ENCODE measurements at places on chromosomes 13 and 19.

GRCh38 chr13:109817591-109818535 lies 31.5 kb upstream of the IRS2 start:
- DNase-seq = no peak

DNA sequence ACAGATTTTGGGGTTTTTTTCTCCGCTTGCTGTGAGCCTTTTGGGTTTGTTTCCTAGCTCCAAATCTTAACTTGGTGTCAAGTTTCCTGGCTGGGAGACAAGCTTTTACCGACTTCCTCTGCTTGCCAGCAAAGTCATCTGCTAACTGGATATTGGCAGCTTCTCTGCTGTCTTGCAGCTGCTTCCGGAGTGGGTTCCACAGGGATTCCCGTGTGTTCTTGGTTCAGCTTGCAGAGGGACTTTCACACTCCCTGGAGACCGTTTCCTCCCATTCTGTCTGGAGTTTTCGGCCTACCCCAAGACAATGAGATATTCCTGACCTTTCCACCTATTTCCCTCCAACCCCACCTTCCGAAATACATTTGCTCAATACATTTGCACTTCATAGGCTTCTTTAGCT lies 2.2 kb upstream of the COLGALT1 start:
- DNase-seq = peak; percentile 98

DNA sequence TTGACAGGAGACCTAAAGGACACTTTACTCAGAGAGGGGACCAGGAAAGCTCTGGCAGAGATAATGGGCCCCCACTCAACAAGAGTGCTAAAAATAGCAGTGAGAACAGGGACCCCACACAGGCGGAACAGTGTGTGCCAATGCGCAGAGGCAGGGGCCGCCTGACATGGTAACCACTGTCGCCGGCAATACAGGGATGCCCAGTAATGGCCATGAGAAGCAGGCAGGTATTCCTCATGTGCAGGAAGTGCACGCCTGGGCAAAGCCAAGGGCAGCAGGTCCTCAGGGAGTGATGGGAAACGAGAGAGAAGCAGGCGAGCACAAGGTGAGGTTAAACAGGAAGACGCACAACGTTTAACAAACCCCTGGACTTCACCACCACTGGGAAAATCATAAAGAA lies 757.1 kb downstream of the LIG4 start:
- DNase-seq = no peak

- DNase-seq = no peak
Measured at GRCh38 chr19:8973501-8974091, 36.6 kb downstream of the MUC16 start.

All from kidney capillary endothelial cell (primary cell).